ENCODE measurements at places on chromosomes 7 and 10.

- no peak for DNase-seq
These were observed 150.0 kb upstream of the PRR15 start for GRCh38 chr7:29413626-29414136.

- DNase-seq = peak; percentile 8
These were observed 1.9 kb downstream of the AUTS2 start for GRCh38 chr7:69599955-69600709.

GRCh38 chr10:121503587-121504051 lies 94.6 kb downstream of the FGFR2 start:
- no peak for DNase-seq

GRCh38 chr10:111491154-111491553 lies 414.3 kb downstream of the ADRA2A start:
- DNase-seq = no peak

- DNase-seq = no peak
These were observed 203.5 kb downstream of the HIBADH start for GRCh38 chr7:27459021-27459730.

- DNase-seq = no peak
These were observed 102.9 kb upstream of the PAX2 start for GRCh38 chr10:100642295-100642994.

DNA sequence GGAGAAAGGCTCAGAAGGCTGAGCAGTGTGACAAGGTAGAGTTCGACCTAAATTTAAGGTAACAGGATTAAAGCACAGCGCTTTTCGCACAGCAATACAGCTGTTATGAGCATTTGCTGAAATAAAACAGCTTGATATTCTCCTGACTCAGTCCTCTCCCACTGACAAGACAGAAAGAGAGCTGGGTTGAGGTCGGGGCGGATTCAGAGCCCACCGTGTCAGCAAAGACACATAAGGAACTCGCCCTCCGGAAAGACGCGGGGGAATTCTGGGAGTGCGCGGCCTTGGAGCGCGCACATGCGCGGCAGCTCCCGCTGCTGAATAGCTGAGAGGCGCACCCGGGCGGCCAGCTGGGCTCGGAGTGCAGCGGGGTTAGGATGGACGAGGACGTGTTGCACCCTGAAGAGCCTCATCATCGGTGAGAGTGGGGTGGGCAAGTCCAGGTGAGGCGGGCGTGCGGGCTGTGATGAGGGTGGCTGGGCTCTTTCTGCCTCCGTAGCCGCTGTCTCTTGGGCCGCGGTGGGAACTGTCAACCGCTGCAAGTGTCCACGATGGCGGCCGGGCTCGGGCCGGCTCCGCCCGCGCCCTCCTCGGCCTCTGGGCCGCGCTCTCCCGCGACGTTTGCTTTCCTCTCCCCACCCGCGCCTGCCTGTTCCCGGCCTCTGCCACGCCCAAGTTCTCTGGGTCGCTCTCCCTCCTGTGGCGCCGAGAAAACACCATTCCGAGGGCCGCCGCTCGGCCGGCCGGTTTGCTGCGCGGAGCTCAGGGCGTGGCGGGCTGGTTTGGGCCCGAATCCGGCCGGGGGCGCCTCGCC lies 120.6 kb downstream of the LYZL1 start:
- peak; percentile 12 for DNase-seq
